Activated CD8-positive, alpha-beta memory T cell treated with anti-CD3 and anti-CD28 coated beads, Interleukin-2, amount 50 U/mL, for 48 hours (primary cell): ENCODE measurements at places on chromosomes 13 and 19.

GRCh38 chr19:2547721-2548120 is 71.8 kb downstream of the GADD45B start:
- no peak for DNase-seq

GRCh38 chr13:33000365-33000764 is 15.9 kb upstream of the KL start:
- DNase-seq = no peak

DNA sequence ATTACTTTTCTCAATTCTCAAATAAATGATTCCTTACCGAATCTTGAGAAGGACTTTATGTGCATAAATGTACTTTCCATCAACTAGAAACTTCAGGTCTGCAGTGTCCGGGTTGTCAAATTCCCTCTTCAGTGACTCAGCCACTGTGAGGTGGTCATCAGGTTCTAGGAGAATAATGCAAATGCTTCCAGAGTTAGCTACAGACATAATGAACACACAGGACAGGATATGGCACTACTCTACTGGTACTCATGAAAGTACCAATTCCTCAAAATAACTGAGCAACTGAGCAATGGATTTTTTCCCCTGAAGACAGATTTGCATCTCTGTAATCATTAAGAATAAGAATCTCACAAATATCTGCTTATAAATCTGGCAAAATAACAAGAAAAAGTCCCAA is 31.2 kb downstream of the RCBTB2 start:
- DNase-seq = no peak

GRCh38 chr13:66222926-66223325 is 1007.2 kb downstream of the PCDH9 start:
- no peak for DNase-seq

- DNase-seq = no peak
Observed at GRCh38 chr19:23946569-23946968, 31.9 kb downstream of the ZNF726 start.

GRCh38 chr13:33403807-33404362 is 118.3 kb upstream of the STARD13 start:
- no peak for DNase-seq

GRCh38 chr19:29543381-29543780 is 17.6 kb downstream of the VSTM2B start:
- DNase-seq = no peak

- DNase-seq = no peak
Observed at GRCh38 chr13:26299168-26299750, 45.3 kb downstream of the CDK8 start.

DNA sequence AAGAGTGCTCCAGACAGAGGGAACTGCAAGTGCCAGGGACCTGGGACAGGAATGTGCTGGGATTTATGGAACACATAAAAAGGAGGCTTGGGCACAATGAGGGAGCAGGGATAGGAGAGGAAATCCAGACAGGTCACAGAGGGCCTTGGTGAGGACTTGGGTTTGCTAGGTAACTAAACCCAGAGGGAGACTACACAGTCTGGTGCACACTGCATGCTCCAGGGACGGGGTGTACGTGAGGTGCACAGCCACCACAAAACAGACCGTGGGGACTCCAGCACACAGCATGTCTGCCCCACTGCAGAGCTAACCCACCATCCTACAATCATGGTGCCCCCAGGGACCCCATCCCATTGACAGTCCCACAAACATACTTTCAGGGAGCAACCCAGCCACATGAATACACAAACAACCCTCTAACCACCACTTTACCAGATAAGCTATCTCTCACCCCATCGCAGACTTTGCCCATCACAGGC is 5.5 kb upstream of the ZFP36 start:
- no peak for DNase-seq

DNA sequence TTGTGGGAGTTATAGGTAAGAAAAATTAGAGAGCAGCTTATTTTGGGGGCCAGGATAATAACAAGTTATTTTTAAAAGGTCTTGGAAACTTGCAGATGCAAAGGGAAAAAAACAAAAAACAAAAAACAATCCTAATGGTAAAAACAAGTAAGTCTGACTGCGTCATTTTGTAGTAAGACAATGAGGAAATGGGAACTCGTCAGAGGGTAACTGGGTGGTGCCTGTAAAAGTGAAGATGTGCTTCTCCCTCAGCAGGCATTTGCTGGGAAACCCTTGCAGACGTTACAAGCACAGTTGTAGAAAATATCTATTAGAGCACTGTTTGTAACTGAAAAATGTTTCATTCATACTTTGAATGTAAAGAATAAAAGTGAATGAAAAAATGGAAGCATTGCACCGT is 2.2 kb upstream of the TNFSF13B start:
- DNase-seq = no peak

- no peak for DNase-seq
Observed at GRCh38 chr13:69935043-69935442, 172.6 kb upstream of the ATXN8OS start.

- DNase-seq = no peak
Observed at GRCh38 chr19:19120308-19121231, 17.7 kb downstream of the TMEM161A start.

DNA sequence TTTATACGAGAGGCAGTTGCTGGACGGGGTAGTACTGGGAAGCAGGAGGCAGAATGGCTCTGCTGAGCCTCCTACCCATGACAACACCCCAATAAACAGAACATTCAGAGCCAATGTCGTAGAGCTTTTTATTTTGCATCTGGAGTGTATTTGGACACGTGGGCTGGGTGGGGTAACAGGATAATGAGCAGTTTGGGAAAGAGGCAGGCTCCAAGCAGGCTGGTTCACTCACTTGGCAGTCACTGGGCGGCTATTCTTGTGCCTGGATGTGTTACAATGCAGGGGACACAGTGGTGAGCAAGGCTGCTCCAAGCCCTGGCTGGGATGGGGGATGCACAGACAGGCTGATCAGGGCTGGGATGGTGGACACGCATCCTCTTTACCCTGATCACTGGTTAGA is 9.5 kb downstream of the ACTMAP start:
- DNase-seq = no peak

DNA sequence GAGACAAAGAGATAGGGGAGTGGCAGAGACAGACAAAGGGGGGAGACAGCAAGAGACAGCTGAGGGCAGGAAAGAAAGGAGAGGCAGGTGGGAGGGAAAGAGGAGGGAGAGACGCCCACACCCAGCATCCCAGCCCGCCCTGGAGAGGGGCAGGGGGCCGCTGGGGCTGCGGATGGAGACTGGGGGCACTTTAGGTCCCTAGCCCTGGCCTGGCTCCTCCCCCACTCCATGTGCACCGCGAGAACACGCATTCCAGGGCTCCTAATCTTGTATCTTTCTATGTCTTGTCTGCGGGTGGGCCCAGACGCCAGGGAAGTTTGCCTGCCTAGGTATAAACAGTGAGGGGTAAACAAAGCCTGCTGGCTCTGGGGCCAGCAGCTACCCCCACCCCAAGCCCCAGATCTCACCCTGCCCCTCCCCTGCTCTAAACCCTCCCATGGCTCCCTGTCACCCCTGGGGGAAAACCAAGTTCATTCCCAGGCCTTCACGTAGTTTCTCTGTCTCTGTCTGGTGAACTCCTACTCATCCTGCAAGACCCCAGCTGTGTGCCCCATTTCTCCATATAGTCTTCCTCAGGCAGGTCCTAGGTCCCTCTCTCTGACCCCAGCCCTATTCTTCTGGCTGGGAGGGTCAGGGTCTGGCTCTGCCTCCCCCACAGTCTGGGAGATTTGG is 5.7 kb downstream of the TLE5 start:
- no peak for DNase-seq

DNA sequence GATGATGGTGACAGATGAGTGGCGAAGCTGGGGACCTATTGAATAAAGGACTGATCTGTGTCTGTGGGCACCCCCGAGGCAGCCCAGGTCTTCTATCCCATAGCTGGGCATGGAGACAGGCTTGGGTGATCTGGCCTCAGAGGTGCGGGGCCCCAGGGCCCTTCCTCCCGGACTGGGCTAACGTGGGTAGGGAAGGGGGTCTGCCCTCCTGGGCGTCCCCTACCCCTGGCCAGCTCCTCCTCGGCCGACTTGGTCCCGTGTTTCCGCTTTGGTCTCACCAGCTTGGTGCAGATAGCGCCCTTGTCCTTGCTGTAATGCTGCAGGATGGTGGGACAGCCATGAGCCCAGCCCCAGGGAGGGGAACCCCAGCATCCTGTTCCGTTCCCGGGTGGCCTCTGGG is 3.3 kb downstream of the MATK start:
- no peak for DNase-seq

GRCh38 chr19:19515642-19516519 is at the start of gene NDUFA13:
Gene NDUFA13 (plus strand): TSS chr19:19516225. CDS start chr19:19516239, 14 bp downstream.
- peak; percentile 99 for DNase-seq

GRCh38 chr19:39924952-39925351 is 9.5 kb downstream of the FCGBP start:
- peak; percentile 29 for DNase-seq

GRCh38 chr19:32812571-32812970 is 57.0 kb downstream of the SLC7A9 start:
- no peak for DNase-seq

- no peak for DNase-seq
Observed at GRCh38 chr19:1105008-1105872, 1.4 kb downstream of the GPX4 start.

- DNase-seq = no peak
Observed at GRCh38 chr13:99388334-99388923, 81.2 kb upstream of the GPR183 start.

- DNase-seq = peak; percentile 91
Observed at GRCh38 chr19:4327252-4327876, 11.3 kb downstream of the STAP2 start.

GRCh38 chr13:97423300-97424045 is 10.5 kb upstream of the RAP2A start:
- DNase-seq = no peak

GRCh38 chr13:42068886-42069285 is 20.4 kb downstream of the DGKH start:
- no peak for DNase-seq

- no peak for DNase-seq
Observed at GRCh38 chr13:28640861-28641599, 17.9 kb upstream of the POMP start.

DNA sequence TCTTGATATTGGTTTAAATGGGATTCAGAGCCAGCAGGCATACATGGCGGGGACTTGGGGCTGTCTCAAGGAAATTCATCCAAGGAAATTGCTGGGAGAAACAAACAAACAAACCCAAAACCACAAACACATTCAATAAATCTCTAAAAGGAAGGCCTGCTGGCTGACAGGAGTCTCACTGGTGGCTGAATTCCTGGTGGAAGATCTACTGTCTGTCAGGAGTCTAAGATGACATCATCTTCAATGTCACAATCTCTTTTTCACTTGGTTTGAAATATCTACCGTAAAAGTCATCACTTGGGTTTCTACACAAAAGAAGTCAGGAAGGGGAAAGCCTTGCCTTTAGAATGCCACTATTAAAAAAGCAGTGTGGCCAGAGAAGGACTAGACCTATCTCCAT is 87.9 kb downstream of the KLF5 start:
- no peak for DNase-seq

DNA sequence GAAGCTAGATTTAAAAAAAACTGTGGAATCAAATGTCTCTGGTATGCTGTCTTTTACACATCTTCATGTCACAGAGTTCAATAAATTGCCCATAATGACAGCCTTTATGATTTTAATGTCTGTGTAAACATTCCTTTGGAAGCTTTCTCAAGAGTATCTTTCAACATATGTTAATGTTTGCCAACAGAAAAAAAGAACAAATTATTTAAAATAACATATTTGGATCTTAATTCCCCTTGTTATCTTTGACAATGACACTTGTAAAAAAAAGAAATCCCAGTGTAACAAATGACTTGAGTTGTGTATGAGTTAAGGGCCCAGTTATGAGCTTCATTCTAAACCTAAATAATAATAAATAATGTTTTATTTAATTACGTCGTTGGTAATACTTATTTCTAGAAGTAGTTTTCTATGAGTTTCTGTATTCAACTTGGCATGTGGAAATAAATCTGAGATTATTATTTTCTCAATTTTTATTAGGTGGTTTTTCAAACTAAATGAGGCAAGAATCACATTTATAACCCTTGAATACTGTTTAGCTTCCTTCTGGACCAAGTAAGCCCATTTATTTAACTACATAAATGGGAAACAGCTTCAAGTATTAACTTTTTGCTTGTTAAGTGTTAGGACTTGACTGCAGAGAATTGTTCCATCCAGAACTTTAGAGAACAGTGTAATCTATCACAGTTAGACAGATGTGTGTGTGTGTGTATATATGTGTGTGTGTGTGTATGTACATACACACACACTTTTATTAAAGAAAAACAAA is 182.1 kb downstream of the POSTN start:
- no peak for DNase-seq

- no peak for DNase-seq
Observed at GRCh38 chr19:40754611-40755247, 3.7 kb downstream of the SNRPA start.

- no peak for DNase-seq
Observed at GRCh38 chr13:112764864-112765561, 75.2 kb downstream of the ATP11A start.

- DNase-seq = no peak
Observed at GRCh38 chr13:53473397-53473796, 444.8 kb downstream of the OLFM4 start.

- no peak for DNase-seq
Observed at GRCh38 chr13:104900191-104900817, 1635.2 kb downstream of the EFNB2 start.

DNA sequence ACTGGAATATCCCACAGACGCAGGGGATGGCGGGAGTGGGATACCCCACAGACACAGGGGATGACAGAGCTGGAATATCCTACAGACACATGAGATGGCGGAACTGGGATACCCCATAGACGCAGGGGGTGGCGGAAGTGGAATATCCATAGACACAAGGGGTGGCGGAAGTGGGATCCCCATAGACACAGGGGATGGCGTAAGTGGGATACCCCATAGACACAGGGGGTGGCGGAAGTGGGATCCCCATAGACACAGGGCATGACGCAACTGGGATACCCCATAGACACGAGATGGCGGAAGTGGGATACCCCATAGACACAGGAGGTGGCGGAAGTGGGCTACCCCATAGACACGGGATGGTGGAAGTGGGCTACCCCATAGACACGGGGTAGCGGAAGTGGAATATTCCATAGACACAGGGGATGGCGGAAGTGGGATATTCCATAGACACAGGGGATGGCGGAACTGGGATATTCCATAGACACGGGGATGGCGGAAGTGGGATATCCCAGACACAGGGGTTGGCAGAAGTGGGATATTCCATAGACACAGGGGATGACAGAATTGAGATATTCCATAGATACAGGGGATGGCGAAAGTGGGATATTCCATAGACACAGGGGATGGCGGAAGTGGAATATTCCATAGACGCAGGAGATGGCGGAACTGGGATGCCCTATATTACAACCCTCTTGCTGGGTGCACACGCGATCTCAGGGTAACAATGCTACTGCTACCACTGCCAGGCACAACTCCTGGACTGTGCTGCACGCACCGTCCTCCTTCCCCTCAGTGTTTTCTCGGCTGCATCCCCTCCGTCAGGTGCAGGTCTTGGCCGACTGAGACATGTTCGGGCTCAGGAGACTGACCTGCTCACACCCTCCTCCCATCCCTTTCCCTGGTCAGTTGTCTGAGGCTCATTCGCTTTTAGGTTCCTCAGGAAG is 28.1 kb downstream of the ZNF787 start:
- DNase-seq = no peak

DNA sequence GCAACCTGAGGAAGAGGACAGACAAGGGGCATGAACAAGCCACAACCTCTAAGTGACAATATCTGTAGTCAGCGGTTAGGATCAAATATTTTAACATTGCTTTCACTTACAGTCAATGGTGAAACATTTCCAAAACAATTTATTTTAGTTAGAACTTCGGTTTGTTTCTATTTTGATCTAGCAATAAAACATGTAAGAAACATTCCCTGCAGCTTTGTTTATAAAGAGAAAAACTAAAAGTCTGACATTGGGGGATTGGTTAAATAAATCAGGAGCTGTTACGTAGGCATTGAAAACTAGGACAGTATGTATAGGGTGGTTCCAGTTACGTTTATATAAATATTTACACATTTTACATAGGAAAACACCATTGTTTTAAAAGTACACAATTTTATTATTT is 3.4 kb downstream of the URI1 start:
- no peak for DNase-seq
